ENCODE measurements at places on chromosomes 2 and 18. TPM values are rescaled to one million over a fixed set of nuclear protein-coding genes. Genes with fewer than 3 reads are reported as not detected.

CNDP2 gene
- 77.2 TPM for total RNA-seq

TRIP12 gene
- total RNA-seq = 93.3 TPM

PLEK gene
- total RNA-seq = 0.06 TPM

PTPRN gene
- total RNA-seq = 1.7 TPM

PPIG gene
- 28.9 TPM for total RNA-seq

ABCB11 gene
- total RNA-seq = 0.03 TPM

CCDC141 gene
- total RNA-seq = not detected

C1QL2 gene
- total RNA-seq = 0.29 TPM

ABHD1 gene
- 0.98 TPM for total RNA-seq

LYG1 gene
- 1.6 TPM for total RNA-seq

MTCL1 gene
- 63.1 TPM for total RNA-seq
